ENCODE measurements at places on chromosomes 3 and 15.

DNA sequence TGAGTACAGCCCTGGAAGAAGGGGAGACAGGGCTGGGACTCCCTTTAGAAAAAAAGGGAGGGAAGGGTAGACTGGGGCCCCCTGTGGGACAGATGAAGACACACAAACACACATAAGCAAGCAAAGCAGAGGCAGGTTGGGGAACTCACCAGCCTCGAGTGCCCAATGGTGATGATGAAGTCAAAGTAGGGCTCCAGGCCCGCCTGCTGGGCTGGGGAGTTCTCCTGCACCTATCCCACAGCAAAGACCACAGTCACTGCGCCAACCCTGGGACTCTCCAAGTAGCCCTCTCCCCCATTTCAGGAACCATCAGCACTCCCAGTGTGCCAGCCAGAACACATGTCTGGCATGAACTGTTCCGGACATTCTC lies 4.1 kb downstream of the GORASP1 start:
- no peak for DNase-seq

DNA sequence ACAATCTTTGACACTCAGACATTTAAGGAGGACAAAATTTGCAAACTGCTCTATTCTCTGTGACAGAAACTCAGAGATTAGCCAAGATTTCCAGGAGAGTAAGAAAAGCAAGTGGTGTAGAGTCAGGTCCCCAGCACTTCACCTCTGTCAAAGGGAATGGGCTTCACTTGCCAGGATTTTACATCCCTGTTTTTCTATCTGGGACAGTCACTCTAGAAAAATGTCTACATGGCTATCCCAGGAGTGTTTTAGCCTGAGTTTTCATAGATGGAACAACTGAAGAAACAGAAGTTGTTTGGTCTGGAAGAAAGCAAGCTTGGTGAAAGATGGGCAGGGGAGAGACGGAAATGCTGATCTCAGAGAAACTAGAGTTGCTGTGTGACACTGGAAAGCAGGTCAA lies 3.0 kb downstream of the FAM219B start:
- DNase-seq: no peak

GRCh38 chr15:48946074-48946839 lies 17.5 kb downstream of the SHC4 start:
- no peak for DNase-seq

- DNase-seq: no peak
These were observed 131.1 kb upstream of the NSMCE3 start for GRCh38 chr15:29400701-29401100.

DNA sequence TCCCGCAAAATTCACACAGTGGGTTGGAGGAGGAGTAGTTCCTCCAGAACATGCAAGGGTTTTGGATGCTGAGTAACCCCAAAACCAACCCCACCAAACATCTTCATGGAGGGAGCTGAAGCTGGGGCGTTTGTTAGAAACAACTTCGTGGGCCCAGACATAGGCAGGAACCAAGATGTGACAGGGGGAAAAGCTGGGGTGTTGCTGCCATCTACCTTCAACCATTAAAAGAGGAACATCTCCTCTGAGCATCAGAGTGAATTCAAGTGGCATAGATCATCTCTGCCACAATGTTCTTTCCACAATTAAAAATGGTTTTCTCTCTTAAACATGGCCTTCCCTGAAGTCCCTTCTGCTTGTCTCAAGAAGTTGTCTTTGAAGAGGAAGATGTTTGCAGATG lies 20.5 kb downstream of the SIDT1 start:
- no peak for DNase-seq

- no peak for DNase-seq
These were observed 16.3 kb upstream of the BBX start for GRCh38 chr3:107506458-107506857.

DNA sequence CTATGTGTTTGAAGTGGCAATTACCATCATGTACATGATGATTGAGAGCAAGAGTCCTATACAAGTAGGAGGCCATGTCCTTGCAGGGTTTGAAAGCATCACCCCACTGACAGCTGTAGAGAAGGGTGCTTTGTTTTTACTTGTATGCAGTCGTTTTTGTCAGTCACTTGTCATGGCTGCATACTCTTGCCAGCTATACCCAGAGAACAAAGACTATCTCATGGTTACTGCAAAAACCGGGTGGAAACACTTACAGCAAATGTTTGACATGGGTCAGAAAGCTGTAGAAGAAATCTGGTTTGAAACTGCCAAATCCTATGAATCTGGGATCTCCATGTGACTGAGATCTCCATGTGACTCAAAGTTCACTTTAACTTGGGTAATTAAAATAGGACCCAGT lies 6.9 kb upstream of the PSMA4 start:
- DNase-seq: no peak

- DNase-seq: no peak
These were observed 66.8 kb upstream of the ALDH1A3 start for GRCh38 chr15:100812802-100813201.

- no peak for DNase-seq
These were observed 369.2 kb upstream of the IL12A start for GRCh38 chr3:159619341-159619885.

- DNase-seq: no peak
These were observed 51.5 kb downstream of the RAD18 start for GRCh38 chr3:8911781-8912180.

DNA sequence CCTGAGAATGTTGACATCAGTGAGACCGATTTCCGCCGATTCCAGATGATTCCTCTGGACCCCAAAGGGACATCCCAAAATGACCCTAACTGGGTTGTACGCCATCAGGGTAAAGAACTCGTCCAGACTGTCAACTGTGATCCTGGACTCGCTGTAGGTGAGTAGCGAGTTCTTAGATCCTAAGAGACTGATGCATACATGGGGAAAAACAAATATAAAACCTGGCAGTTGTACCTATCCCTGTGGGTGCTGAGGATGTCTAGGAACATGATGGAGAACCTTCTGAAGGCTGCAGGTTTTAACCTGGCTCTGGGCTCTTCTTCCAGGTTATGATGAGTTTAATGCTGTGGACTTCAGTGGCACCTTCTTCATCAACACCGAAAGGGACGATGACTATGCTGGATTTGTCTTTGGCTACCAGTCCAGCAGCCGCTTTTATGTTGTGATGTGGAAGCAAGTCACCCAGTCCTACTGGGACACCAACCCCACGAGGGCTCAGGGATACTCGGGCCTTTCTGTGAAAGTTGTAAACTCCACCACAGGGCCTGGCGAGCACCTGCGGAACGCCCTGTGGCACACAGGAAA lies 12.3 kb downstream of the THBS1 start:
- no peak for DNase-seq

DNA sequence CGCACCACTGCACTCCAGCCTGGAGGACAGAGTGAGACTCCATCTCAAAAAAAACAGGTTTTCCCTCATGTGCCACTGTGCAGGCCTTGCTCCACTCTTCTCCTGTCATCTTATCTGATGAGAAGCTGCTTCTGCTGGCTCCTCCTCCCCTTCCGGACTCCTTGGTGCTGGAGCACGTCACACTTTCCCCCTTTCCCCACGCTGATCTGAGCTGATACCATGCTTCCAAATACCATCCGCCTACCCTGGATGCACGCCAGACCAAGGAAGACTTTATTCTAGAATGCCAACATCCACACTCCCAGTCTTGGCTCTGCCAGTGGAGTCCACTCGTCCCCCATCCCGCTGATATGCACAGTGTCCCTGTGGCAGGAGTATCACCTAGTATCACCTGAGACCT lies 31.3 kb downstream of the HOMER2 start:
- no peak for DNase-seq

GRCh38 chr3:129985113-129985512 lies 10.6 kb downstream of the TRH start:
- no peak for DNase-seq

GRCh38 chr15:94723801-94724200 lies 492.4 kb downstream of the MCTP2 start:
- no peak for DNase-seq

- no peak for DNase-seq
These were observed 109.1 kb downstream of the OPA1 start for GRCh38 chr3:193701953-193702635.

GRCh38 chr15:47987461-47987860 lies 133.3 kb upstream of the SLC24A5 start:
- no peak for DNase-seq

DNA sequence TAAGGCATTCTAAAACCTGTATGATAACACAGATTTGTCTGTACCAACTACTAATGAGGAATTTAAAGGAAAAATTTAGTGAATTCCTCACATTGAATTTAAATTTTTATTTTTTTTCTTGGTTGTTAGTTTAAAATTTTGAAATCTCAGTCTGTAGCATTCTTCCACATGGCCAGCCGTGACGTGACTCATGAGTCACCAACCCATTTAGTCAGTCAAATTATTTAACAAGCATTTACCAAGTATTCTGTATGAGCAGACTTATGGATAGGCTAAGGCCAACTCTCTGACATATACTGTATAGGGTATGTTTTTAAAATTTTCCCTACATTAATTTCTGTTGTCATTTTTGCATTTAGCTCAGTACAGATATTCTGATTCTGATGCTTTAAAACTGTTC lies 112.9 kb downstream of the CNTN4 start:
- DNase-seq: no peak

DNA sequence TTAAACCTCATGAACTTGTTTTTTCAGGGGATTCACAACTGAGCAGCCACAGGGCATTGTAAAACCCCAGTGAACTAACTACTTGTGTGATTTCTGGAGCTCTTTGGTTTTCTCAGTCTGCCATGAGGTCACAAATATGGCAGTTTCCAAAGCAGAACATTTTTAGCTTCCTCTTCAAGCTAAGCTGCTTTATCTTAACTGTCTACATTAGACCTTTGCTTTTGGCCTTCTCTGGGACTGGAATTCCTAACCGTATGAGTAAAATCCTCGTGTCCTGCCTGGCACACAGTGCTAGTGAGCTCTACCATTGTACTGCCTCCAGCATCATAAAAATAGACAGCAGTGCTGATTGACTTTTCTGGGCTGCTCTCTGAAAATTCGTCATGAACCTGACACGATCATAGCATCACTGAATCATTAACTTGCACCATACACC lies 22.1 kb downstream of the CDIN1 start:
- DNase-seq: no peak

- no peak for DNase-seq
These were observed 229.5 kb upstream of the PRICKLE2 start for GRCh38 chr3:64454768-64455167.

DNA sequence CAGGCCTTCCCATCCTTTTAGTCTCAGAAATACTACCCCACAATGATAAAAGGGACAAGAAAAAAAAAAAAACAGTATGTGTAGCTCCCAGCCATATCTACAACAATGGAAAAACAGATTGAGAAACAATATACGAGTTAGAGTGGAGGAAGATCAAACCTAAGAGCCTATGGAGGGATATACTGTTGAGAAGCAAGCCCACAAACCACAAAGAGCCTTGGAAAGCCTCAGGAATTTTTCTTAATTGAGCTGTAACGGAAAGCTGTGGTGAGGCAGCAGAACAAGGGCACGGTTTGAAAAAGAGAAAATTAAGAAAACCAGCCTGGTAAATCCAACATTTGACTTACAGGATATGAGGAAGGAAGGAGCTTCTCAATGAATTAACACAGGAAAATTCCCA lies 21.4 kb downstream of the KPNA1 start:
- no peak for DNase-seq

DNA sequence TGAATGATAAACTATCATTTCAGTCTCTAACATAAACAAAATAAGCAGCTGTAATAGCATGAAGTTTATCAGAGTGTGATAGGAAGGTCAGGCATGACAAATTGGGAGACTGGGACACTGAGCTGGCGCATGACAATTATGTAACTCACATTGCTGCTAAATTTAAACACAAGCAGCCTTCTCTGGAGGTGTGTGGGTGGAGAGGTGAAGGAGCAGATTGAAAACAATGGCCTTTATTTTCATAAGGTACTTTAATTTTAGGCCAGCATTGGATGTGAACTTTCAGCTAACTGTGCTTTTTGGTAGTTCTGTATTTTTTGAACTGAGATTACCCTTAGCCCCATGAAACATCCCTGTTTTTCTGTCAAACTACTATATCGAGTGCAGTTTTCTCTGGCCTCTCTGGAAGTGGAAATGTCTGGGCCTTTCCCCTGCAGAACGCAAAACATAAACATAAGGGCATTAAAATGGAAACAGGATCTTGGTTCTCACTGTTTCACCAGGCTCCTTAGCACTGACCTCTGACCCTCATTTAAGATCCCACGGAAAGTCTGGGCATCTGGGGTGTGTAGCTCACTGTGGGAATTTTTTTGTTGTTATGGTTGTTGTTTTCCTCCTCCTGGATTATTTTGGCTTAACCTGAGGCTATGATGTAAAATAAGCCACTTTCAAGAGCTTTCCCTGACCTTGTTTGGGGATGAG lies 160.1 kb upstream of the DPH6 start:
- DNase-seq: no peak

DNA sequence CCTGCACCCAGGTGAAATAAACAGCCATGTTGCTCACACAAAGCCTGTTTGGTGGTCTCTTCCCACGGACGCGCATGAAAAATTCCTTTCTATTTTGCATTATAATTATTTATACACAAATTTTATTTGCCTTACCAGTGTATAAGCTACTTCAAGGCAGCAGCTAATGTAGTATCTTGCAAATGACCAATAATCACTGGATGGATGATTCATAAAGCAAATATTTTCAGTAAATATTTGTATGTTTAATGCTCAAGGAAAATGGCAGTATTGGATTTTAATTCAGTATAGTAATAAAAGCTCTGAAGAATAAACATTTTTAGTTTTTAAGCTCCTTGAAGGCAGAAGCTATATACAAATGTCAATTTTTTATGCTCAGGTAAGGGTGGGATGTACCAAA lies 158.7 kb upstream of the NANOGP8 start:
- no peak for DNase-seq

GRCh38 chr3:12964711-12965612 lies 108.3 kb downstream of the IQSEC1 start:
- no peak for DNase-seq

DNA sequence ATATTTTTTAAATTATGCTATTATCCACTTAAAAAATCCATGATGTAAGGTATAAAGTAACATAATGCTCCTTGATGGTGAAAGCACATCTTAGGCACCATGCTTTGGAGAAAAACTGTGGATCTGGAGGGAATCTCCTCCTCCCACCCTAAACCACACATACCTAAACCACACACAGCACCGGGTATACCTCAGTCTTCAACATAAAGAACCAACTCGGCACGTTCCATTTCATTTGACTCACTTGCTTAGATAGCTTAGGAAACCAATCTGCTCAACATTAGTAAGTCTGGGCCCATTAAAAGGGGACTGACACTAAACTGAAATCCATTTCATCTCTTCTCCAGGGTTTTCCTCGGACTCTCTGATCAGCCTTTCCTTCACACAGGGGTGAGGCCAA lies 945.7 kb upstream of the CFAP20DC start:
- no peak for DNase-seq

DNA sequence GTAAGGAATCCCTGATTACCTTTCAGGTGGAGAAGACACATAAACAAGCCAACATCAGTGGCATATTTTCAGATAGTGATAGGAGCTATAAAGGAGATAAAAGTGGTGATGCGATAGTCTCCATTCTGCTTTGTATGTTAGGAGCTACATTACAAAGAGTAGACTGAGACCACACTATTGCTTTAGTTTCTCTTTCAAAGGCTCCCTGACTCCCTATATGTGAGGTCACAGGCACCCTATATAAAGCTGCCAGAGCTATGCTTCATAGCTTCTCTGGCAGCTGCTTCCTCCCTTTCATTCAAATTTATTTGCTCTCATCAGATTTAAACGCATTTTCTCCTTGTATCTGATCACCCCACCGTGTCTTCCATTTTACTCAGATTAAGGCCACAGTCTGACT lies 466.6 kb downstream of the IL5RA start:
- no peak for DNase-seq

GRCh38 chr15:78070049-78070700 lies 7.3 kb downstream of the TBC1D2B start:
- DNase-seq: no peak
